RWPE2 (cell line): ENCODE measurements at places on chromosomes 16 and 17.

DNA sequence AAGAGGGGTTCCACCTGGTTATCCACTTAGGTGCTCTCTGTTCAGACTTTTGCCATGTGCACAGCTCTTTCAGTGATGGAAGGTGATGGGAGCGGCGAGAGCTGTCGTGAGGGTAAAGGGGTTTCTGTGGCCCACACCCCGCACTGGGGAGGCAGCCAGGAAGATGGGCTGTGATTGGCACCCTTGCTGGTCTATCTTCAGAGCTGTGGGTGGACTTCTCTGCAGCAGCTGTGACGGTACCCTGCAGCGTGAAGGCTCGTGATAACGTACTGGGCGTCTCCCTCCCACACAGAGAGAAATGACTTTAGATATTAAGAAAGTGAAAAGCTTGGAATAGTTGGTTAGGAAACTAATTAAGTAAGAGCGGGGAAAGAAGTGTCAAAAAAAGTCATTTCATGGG, 45.8 kb downstream of the MPRIP start:
- peak; percentile 26 for DNase-seq

- DNase-seq = no peak
Observed at GRCh38 chr16:51050377-51050706, 100.7 kb downstream of the SALL1 start.

- DNase-seq = peak; percentile 72
Observed at GRCh38 chr17:29615492-29616299, 7.0 kb downstream of the CORO6 start.

GRCh38 chr16:28264656-28265055, 27.7 kb upstream of the SBK1 start:
- no peak for DNase-seq

DNA sequence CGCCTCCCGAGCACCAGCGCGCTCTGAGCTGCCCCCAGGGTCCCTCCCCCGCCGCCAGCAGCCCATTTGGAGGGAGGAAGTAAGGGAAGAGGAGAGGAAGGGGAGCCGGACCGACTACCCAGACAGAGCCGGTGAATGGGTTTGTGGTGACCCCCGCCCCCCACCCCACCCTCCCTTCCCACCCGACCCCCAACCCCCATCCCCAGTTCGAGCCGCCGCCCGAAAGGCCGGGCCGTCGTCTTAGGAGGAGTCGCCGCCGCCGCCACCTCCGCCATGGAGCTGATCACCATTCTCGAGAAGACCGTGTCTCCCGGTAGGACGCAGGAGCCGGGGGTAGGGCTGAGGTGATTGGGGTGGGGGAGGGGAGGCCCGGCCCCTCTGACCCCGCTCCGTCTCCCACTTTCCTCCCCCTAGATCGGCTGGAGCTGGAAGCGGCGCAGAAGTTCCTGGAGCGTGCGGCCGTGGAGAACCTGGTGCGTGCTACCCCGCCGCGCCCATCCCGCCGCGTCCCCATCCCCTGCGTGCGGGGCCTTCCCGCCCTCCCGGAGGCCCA, 329 bp downstream of the KPNB1 start:
- DNase-seq = peak; percentile 76

- no peak for DNase-seq
Observed at GRCh38 chr16:21163576-21163975, 5.1 kb downstream of the LDAF1 start.

- peak; percentile 80 for DNase-seq
Observed at GRCh38 chr17:77834170-77835115, 124.1 kb upstream of the TNRC6C start.

DNA sequence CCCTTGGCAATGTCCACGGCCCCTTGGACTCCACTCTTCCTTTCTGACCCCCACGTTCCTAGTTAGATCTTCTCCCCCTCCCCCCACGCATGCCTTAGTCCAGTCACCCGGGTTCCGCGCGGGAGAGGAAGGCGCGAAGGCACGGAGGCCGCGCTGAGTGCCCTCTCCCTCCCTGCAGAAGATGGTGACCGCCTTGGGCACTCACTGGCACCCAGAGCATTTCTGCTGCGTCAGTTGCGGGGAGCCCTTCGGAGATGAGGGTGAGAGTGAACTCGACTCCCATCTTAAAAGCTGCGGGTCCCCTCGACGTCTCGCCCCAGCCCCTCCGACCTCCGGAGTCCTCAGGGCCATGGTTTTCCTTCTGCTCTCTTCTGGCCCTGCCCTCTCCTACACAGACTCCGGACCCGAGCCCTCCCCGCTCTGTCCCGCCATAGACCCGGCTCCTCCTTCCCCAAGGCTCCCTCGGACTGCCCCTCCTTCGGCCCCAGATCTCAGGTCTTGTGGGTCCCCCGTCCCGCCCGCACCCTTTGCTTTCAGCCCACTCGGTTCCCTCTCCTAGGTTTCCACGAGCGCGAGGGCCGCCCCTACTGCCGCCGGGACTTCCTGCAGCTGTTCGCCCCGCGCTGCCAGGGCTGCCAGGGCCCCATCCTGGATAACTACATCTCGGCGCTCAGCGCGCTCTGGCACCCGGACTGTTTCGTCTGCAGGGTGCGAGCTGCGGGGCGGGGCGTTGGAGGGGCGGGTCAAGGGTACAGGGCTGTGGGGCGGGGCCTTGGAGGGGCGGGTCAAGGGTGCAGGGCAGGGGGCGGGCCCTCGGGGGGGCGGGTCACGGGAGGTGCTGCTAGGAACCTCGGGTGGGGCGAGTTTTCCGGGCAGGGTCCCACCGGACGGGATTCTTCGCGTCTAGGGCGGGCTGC, 4.6 kb downstream of the TGFB1I1 start:
- DNase-seq = no peak

DNA sequence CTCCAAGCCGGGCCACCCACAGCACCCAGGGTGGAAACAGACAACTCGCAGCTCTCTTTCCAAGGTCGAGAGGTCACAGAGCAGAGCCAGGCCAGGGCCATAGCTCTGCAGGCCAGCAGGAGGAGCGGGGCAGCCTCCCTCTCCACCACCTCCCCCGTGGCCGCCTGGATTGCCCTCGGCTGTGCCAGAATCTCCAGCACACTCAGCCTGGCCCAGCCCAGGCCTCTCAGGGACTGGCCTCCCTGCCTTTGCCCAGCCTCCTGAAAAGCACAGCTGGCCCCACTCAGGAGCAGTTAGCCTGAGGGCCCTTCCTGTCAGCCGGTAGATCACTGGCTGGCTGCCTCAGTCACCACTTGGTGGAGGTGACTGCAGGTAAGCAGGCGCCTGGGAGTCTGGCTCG, 85.8 kb upstream of the SEC14L1 start:
- DNase-seq = no peak

DNA sequence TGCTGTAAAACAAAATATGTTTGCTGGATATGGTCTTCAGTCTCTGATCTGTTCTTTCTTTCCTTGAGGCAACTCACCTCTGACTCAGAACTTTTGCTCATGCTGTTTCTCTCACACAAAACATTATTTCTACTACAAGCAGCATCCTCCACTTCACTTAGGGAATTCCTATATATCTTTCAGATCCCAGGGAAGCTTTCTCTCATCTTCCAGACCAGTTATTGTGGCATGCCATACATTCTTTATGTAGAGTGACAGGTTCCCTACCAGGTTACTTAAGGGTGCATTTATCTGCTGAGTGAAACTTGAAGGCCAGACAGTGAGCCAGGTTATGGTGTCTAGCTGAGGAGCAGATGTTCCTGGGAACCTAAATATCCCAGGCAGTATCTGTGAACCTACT, 1226.0 kb downstream of the CDH8 start:
- no peak for DNase-seq
